CD4-positive, alpha-beta T cell treated with Interleukin-12 subunit alpha and Interleukin-12 subunit beta, for 1 hour (primary cell): ENCODE measurements at places on chromosomes 13 and 19.

- DNase-seq = no peak
These were observed 143.4 kb downstream of the SOX1 start for GRCh38 chr13:112210371-112210770.

DNA sequence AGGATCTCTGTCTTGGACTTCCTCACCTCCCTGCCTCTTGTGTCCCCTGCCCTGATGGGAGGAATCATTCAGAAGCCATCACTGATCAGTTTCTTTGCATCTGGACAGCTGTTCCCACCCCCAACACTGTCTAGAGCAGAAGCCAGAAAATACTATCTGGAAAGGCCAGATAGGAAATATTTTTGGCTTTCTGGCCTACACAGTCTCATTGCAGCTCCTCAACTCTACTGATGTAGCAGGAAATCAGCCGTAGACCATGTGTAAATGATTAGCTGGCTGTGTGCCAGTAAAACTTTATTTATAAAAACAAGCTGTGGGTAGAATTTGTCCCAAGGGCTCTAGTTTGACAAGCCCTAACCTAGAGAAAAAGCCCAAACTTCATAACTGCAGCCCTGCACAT, 5.6 kb downstream of the SIGLEC7 start:
- no peak for DNase-seq

DNA sequence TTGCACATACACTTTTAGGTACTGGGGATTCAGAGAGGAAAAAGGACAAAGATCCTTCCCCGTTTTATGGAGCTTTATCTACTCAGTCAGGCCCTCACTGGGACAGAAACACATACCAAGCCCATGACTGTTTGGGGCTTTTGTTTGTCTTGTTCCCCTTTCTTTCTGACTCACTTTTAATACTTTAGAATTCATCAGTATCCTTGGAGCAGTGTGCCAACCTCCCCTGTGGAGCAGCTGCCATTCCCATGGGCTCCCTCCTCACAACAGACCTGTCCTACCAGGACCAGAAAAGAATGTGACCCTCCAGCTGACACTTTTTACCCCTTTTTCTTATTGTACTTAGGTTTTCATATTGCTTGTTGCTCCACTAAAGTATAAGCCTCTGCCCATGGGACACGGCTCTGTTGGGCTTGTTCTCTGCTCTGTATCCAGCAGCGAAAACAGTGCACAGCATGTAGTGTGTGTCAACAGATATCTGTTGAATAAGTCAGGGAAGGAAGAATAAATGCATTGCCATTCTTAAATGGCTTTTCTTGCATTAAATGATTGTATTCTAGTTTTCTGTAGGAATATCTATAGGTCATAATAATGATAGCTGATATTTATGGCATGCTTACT, 431.1 kb downstream of the EFNB2 start:
- no peak for DNase-seq

DNA sequence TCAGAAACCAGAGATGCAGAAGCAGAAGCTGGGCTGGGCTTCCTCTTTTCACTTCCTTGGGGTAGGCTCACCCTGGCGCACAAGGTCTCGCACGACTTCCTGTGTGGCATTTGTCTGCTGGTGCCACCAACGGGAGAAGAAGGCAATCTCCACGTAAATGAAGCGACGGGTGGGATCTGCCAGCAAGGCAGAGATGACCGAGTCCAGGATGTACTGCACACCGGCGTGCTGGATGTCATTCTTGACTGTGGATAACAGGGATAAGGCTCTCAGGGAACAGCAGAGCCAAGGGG, 1.3 kb downstream of the MAN2B1 start:
- DNase-seq = peak; percentile 68

DNA sequence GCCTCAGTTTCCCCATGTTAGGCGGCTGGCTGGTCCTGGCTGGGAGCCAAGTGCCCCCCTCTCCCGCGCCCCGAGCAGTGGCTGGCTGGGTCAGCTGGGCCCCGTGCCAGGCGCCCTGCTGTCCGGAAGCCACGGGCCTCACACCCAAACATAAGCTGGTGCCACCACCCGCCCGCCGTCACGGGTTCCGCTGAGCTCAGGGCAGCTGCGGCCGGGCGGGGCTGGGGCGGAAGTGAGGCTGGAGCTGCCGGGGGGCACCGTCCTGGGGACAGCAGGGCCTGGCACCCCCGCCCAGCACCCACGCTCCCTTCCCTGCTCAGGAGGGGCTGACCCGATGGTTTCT, 19.3 kb downstream of the HCN2 start:
- DNase-seq = no peak

GRCh38 chr19:7874076-7874896, at the start of gene PRR36:
PRR36 (minus strand) TSS chr19:7874390; CDS start chr19:7873689, 701 bp downstream.
- no peak for DNase-seq

DNA sequence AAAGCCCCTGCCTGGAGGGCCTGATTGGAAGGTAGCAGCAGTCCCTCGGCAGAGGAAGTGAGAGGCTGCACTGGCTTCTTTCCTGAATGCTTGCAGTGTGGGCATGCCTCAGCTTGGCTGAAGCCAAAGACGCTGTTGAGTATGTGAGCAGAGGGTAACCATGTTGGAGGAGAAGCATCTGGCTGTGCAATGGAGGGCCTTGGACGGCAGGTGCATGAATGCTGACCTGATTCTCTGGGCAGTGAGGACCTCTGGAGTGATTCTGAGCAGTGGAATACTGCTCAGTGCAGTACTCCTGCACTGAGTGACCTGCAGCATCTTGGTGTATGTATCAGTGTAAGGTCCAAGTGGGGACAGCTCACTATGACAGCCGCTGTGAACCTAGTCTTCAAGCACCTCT, 46.9 kb downstream of the SOX1 start:
- no peak for DNase-seq

DNA sequence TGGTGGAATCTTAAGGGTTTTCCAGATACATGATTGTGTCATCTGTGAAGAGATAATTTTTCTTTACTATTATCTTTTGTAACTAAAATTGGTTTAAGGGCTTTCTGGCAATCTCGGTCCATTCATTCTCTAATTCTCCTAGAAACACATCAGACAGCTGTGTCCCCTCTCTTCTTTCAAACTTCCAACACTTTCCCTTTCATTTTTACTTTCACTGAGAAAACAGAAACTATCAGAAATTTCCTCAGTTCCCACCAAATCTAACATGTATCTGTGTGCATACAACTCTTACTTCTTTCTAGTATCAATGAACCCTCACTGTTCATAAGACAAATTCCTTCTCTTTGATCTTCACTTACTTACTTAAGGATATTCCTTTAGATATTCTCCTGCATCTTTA, 40.2 kb downstream of the KCNRG start:
- no peak for DNase-seq

DNA sequence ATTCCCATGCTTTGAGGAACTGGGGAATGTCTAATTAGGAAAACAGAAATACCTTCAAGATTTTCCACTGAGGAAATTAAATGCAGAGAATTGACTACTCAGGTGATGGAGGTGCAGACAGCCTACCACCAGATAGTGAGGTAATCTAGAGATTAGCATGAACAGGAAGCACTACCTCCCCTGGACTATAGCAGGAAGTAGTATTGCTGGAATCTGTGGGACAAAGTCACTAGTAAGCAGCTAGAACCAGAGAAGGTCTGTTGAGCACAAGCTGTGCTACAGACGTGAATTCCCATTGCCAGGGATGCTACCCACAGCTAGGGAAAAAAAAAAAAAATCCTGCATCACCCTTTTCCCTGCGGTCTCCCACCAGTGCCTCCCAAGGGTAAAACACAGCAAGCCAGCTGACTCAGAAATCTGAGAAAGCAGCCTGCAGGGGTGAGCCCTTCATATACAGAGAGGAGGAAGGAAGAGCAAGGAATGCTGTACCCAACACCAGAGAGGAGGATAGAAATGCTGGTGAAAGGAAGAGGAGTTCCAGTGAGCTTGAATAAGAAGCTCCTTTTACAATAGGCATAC, 10.2 kb downstream of the ENOX1 start:
- no peak for DNase-seq

GRCh38 chr19:13366529-13367143, 139.6 kb downstream of the CACNA1A start:
- DNase-seq = no peak

DNA sequence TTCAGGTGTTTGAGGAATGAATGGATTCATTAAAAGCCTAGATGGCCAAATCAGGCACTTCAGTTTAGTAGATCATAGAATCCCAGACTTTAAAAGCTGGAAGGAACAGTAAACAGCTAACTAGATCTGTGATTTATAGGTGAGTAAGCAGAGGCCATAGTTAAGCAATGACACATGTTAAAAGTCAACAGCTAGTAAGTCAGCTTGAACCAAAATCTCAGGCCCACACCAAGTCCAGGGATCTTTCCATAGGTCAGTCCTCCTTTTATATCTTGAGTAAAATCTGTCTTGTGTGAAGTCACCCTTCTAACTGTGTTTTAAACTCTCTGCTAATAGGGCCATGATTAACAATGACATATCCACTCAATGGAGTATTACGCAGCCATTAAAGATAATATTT, 275.5 kb upstream of the SOX21 start:
- no peak for DNase-seq

- DNase-seq = no peak
These were observed 128.3 kb downstream of the ATP11A start for GRCh38 chr13:112818040-112818697.

DNA sequence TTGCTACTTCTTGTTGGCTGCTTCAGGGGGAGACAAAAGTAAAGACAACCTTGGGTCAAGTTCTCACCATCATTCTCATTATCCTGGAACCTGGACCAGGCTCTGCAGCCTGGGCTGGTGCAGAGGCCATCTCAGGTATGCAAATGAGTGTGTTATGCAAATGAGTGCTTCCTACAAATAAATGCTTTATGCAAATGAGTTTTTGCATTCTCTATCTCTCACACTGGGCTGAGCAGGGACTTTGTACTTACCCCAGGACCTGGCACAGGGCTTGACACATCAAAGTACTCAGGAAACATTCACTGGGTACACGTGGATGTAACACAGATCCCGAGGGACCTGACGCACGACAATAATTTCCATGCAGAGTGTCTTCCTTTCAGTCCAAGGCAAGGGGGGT, 103.0 kb downstream of the DNAJC15 start:
- no peak for DNase-seq

- peak; percentile 8 for DNase-seq
These were observed 183.2 kb downstream of the TUBA3C start for GRCh38 chr13:18998389-18998788.

DNA sequence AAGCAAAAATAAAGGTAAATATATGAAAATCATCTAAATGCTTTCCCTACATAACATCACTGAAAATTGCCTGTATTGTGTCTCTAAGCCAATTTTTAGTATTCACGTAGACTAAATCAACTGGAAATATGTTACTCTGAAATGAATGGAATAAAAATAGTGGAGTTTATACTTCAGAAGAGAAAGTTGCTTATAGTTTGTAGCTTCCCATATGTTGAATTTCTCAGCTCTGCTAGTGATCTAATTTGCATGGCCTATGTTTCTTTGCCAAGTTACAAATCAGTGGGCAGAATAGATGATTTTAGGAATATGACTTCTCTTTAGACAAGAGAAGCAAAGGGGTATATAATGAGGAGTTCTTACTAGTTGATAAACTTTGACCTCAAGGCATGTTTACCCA, 850.2 kb downstream of the OLFM4 start:
- no peak for DNase-seq

DNA sequence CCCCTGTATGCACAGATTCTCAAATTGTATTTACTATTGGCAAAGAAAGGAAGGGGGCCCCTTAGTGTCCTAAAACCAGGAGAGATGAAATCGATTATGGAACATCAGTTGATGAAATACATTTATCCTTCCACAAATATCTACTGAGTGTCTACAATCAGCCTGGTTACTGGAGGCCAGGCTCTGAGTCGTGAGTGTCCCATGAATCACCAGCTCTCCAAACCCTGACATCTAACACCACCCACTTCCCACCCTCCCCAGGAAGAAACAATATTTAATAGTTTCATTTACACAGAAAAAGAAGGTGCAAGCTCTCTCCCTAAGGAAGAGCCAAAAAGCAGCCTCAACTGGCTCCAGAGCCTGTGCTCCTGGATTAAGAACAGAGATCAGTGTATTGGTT, 25.2 kb downstream of the KCTD15 start:
- no peak for DNase-seq

DNA sequence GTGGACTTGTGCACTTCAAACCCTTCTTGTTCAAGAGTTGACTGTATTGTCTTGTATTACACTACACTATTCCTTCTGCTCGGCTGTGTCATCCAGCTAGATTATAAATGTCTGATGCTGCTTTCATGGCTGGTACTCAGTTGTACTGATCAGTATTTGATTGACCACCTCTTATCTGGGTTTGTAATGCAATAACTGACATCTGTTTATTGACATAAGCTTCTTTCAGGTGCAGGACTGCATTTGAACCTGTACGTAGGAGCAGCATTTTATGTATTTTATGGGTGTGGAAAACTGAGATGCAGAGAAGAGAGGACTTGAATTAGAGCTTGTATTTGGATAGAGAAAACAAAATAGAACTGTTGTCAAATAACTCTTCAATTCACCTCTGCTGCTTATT, 309.2 kb downstream of the FGF9 start:
- no peak for DNase-seq

DNA sequence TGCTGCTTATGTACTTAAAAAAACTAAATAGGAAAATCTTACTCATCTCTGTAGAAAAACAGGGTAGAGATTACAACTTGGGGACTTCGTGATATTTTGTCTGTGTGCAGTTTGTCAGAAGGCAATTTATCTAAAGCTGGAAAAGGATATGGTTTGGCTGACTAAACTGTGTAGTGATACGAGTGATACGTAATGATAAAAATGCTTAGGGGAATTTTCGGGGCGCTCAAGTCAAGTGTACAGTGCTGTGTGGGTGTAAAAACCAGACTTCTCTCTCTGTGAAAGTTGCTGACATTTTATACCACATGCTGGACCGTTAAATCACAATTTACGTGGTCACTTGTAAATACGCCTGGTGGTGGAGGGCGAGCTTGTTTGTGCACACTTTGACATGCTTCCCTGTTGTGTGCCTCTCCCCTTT, 221.7 kb downstream of the KCNRG start:
- peak; percentile 76 for DNase-seq

DNA sequence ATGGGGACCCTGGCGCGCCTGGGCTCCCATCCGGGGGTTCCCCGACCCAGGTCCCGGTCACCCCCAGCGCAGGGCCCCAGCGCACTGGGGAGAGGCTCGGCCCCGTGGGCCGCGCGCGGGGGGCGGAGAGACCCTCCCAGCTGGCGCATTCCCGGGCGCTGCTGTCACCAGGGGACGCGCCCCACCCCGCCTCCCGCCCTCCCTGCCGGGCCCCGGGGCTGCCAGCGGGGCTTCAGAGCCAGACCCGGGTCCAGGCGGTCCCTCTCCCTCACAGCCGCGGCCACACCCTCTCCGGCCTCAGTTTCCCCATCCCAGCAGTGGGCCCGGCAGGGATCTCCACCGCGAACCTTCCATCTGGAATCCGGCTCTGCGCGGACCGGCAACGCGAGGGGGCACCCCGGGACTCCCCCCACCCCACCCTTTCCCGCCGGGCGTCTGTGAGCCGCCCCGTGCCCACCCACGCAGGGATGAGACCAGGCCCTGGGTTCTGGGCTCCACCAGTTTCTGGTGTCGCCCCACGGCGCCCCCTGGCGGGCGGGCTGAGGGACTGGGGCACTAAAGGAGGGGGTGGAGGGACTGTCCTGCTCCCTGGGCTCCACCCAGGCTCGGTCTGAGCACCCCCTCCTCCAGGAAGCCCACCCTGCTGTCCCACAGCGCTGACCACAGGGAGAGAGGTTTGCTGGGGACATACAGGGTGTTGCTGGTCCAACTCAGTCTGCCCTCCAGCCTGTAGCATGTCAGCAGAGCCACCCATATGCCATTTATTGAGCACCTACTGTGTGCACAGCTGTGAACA, 878 bp upstream of the ADAMTSL5 start:
- peak; percentile 72 for DNase-seq

GRCh38 chr13:38819053-38819452, 132.2 kb downstream of the FREM2 start:
- DNase-seq = no peak

- no peak for DNase-seq
These were observed 1665.9 kb upstream of the PCDH20 start for GRCh38 chr13:63081400-63082014.
